Stimulated activated CD8-positive, alpha-beta memory T cell treated with anti-CD3 and anti-CD28 coated beads, Interleukin-4, amount 100 ng/mL, for 4 hours (primary cell): ENCODE measurements at places on chromosomes 11 and 22.

- no peak for DNase-seq
Observed at GRCh38 chr11:94671553-94672366, 96.4 kb upstream of the AMOTL1 start.

DNA sequence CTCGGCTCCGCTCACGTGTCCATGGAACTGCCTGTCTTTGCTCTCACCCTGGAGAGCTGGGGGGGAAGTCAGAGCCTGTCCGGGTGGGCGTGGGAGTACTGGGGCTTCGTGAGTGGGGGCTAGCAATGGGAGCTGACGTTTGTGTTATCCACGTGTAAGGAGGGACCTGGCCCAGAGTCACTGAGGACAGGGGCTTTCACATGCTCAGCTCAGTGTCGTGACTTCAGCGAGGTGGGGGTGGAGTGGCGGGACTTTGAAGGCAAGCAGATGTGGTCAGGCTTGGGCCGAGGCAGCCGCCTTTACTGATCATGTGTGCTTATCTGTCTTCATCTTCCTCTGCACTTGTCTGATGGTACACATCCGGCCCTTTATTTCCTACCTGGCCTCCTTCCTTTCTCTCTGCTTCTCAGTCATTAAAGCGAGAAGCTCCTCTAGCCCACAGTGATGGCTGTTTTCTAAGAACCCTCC is 113.1 kb upstream of the NNMT start:
- peak; percentile 28 for DNase-seq

GRCh38 chr11:8873741-8874405 is 37.1 kb upstream of the AKIP1 start:
- DNase-seq: no peak

DNA sequence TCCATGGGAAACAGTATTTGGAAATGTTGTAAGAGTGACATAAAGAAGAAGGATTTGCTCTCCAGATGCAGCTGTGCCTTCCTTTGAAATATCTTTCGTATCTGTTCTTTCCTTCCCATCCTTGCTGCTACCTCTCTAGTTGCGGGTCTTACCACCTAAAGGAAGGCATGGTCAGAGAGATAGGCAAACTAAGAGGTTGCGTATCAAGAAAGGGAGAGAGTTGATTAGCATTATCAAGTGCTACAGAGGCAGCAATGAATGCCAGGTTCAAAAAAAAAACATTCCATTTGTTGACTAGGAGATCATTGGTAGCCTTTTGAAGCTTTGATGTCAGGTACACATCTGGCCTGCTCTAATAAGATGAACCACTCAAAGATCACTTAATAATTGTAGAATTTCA is 4.6 kb downstream of the GTPBP1 start:
- DNase-seq: no peak

- no peak for DNase-seq
Observed at GRCh38 chr22:27329131-27329850, 472.3 kb downstream of the MN1 start.

DNA sequence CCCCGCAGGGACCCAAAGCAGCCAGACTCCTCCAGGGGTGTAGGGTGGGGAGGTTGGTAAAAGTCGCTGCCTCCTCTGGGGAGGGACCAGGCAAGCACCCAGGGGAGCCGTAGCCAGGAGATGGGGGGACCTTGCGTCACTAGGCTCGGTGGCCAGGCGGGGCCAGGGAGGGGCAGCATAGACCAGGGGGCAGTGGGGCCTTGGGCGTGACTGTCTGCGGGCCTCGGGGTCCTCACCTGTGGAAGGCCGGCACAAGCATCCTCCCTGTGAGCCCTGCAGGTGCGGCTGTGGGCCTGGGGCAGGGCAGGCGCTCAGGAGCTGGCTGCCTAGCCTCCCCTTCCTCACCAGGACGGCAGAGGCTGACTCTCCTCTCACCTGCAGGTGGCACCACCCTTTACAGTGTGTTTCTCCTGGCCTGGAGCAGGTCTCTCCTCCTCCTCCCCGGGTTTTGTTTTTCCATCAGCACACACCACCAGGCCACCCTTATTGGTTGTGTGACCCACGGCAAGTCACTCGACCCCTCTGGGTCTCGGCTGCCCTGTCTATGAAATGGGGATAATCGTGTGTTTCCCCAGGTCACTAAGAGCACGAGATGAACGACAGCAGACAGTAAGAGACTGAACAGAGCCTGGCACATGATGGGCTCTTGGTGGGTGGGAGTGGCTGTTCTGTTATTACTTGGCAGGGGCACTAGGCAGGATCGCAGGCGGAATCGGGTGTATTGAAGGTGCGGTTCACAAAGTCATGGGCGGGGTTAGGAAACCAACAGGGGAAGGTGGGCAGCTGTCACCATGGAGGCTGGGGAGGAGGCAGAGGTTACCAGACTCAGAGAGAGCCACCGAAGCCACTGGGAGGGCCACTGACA is 52.7 kb downstream of the FLRT1 start:
- no peak for DNase-seq

GRCh38 chr11:119832202-119832935 is 103.4 kb upstream of the NECTIN1 start:
- DNase-seq: no peak

DNA sequence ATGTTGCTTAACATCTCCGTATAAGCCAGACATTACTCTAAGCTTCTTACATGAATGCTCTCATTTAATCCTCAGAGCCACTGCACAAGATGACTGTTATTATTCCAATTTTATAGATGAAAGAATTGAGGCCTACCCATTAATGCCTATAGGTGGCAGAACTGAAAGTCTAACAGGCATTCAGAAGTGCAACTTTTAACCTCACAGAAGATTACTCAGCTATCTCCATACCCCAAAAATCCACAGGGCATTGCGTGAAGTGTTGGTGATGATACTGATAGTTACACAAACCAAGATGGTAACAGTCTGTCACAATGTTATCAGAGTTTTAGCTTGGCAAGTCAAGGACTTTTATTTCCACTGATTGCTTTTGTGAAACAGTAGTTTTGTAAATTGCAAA is 130.5 kb downstream of the ARHGAP42 start:
- DNase-seq: no peak

DNA sequence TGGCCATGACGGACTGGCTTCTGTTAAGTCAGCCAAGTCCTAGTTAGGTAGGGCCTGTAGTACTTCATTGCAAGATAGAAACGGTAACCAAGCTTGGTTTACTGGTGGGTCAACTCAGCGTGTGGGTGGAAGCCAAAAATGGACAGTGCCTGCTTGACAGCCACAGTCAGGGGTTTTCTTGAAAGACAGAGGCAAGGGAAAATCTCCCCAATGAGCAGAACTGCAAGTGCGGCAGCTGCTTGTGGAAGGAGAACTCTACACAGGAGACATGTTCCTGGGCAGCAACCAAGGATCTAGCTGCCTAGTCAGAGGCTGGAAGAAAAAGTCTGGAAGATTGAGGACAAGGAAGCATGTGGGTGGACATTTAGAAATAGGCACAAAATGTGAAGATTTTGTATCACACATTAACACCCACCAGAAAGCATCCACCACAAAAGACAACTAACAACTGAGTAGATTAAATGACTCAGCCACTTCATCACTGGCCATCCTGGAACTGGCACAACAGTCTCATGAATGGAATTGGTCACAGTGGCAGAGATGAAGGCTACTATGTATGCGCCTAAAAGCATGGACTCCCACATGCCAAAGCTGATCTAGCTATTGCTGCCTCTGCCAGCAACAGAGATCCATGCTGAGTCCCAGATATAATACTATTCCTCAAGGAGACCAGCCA is 40.9 kb upstream of the SCUBE2 start:
- no peak for DNase-seq

DNA sequence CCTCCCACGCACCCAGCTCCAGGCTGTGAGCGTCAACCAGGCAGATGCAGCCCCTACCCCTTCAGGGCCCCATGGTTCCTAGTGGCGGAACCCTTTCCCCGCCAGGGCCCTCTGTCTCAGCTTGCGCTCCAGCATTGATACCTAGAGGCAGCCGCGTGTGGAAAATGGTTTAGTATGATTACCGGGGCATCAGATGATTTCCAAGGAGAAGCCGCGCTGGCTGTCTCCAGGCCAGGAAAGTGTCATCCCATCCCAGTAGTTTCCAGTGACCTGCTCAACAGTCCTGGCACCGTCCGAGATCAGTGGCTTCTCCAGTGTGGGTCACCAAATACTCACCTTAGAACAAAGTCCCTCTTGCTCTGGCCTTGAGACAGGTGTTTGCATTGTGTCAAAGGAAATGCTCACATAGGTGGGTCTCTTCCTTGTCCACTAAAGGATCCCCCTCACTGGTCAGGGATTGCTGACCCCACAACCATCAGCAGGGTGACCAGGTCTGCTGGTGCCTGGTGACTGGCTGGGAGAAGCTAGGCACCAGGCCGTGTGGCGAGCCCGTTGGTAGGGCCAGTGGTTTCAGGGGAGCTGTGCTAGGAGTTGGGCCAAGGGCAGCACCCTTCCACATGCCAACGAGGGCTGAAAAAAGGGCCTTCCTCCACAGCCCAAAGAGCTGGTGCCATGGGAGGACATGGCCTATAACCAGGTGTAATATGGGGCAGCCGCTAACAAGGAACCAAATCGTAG is 109.4 kb downstream of the MORC2 start:
- DNase-seq: no peak

DNA sequence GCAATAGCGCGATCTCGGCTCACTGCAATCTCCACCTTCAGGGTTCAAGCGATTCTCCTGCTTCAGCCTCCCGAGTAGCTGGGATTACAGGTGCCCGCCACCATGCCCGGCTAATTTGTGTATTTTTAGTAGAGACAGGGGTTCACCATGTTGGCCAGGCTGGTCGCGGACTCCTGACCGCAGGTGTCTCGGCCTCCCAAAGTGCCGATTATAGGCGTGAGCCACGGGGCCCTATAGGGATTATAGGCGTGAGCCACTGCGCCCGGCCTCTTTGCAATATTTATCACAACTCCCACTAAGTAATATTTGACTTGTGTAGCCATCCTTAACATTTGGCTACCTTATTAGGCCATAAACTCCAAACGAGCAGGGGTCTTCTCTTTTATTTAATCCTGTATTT is 879 bp upstream of the CUL5 start:
- DNase-seq: no peak

GRCh38 chr11:101870510-101870909 is 44.3 kb upstream of the CEP126 start:
- DNase-seq: no peak

GRCh38 chr11:28798286-28798685 is 690.1 kb downstream of the METTL15 start:
- no peak for DNase-seq

GRCh38 chr11:1906181-1906580 is 13.3 kb upstream of the TNNT3 start:
- no peak for DNase-seq

DNA sequence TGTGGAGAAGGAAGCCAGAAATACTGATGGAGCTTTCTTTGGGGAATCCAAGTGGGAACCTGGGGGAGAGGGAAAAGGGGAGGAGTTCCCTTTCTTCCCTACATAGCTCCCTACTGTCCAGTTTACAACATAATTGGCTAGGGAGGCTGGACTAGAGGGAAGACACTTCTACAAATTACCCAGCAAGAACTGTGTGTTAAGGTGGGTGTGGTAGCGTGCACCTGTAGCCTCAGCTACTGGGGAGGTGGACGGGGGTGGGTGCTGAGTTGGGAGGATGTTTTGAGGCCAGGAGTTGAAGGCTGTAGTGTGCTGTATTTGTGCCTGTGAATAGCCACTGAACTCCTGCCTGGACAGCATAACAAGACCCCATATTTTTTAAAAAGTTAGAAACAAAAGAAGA is 74.0 kb downstream of the NAV2 start:
- DNase-seq: no peak

DNA sequence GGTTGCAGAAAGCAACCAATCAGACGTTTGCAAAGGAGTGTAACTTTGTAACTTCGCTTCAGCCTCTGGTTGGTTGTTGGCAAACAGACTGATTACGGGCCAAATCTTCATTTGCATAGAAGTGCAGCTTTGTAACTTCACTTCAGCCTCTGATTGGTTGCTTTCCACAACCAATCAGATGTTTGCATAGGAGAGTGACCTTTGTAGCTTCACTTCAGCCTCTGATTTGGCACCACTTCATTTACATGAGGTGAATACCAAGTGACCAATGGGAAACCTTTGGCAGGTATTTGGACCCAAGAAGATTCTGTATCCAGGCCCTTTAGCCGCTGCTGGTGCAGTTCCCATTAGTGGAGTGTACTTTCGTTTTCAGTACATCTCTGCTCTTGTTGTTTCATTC is 16.0 kb downstream of the USP47 start:
- DNase-seq: no peak

DNA sequence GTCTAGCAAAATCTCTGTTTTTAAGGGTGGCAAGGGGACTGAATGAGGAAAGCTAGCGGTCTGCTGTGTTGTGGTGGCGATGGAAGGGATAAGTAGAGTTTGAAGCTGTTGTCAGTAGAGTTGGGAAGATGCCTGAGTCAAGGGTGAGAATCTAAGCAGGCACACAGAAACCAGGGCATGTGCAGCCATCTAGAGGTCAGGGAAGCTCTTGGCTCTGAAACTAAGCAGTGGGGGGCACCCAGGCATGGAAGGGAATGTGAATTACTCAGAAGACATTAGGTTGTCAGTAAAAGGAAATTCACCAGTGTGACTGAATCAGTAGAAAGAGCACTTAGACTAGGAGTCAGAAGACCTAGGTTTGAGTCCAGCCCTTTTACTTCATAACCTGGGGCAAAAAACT is 15.4 kb downstream of the BMAL1 start:
- DNase-seq: no peak

GRCh38 chr22:48259991-48260670 is 1497.7 kb downstream of the TBC1D22A start:
- DNase-seq: no peak

DNA sequence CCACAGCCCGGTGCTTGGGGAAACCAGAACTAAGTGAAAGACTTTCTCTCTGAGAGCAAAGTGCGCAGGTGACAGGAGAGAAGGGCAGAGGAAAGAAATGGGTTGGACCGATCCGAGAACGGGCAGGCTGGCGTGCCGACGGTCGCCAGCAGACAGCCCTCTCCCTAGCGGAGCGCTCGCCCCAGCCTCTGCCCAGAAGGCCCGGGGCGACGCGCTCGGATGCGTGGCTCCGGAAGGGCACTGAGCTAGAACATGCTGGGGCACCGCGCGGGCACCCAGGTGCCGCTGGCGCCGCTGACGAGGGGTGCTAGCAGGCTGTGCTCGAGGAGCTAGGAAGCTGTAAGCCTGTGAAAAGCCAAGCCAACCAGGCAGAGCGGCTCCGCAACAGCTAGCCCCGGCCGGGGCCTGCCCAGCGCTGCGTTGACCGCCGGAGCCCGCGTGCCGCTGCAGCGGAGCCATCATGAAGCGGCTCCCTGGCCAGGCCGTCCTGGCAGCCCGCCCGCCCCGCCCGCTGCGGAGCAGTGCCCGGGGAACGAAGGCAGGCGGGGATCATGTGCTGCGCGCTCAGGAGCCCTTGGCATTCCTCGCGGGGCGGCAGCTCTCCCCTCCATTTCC is 22.1 kb upstream of the RRAS2 start:
- peak; percentile 24 for DNase-seq

DNA sequence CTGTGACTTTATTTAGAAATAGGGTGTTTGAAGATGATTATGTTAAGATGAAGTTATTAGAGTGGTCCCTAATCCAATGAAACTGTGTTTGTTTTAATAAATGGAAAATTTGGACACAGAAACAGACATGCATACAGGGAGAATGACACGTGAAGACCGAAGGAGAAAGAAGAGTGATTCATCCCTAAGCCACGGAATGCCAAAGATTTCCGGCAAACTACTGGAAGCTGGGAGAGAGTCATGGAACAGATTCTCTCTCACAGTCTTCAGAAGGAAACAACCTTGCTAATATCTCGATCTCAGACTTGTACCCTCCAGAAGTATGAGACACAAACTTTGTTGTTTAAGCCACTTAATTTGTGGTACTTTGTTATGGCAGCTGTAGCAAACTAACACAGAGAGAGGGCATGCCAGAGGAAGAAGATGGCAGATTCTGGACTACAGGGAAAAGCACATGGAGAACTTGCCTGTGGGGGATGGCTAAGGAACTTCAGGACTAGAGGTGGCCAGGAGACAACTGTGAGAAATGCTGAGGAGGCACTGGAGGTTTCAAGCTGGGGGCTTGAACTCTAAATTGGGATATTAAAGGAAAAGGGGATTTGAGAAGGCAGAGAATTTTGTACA is 733.5 kb upstream of the CCDC90B start:
- no peak for DNase-seq
